Mucosa of gallbladder (tissue), 1 donor: ENCODE measurements at places on chromosomes 6 and 20.
A peak's percentile ranks its signal among the peaks of the same experiment; 100 is the strongest.

DNA sequence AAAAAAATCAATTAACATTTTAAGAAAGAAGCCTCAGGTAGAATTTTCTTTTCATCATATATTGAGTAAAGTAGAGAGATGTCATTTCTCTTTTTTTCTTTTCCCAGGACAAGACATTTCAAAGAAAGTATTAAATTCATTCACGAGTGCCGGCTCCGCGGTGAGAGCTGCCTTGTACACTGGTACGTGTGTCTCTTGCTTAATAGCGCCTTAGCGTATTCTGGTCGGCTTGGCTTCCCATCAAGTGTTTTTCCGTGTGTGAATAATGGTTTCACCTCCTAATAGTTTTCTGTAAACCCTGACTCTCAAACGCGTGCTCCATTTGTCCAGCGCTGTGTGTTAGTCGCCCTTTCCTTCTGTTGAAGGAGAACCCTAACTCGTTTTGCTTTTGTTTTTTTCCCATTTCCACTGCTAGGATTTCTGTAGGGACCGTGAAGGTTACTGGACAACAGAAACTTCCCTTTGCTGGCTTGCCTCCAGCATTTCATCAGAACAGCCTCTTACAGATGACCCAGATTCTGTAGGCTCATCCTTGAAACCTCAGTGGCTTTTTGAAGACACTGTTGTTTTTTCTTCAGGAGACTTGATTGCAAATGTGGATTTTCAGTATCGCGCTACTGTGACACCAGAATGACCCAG, 45.7 kb upstream of the IRF4 start:
- no peak for DNase-seq

DNA sequence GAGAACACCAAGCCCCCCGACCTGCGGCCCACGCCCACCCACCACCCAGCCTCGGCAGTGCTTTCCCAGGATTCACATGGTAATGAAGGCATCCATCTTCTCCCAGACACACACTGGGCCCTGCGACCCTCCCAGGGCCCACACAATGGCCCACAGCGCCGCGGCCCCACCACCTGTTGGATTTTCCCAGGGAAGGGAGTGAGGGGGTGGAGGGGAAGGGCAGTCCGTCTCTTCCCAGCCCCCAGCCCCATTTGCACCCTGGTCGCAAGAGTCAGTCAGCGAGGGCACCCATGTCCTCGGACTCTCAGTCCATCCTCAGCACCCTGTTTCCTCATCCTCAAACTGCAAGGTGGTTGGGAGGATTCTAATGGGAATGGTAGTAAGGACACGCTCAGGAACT, 23.7 kb upstream of the ID1 start:
- no peak for DNase-seq

DNA sequence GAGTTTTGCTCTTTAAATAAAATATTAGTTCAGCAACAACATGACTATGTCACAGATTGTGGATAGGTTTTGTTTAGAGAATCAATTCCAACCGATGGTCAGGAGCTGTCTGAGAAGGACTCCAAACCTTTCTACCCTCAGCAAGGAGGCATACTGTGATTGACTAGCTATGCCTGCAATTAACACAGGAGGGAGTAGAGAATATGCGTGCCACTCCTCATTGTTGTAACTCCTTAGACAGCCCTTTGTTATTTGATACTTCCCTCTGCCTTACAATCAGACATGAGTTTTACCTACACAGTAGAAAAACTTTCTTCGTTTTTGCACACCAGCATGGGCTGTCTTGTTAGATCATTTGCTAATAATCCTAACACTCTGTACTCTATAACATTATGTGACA, 796.5 kb downstream of the PRIM2 start:
- DNase-seq, result no peak

DNA sequence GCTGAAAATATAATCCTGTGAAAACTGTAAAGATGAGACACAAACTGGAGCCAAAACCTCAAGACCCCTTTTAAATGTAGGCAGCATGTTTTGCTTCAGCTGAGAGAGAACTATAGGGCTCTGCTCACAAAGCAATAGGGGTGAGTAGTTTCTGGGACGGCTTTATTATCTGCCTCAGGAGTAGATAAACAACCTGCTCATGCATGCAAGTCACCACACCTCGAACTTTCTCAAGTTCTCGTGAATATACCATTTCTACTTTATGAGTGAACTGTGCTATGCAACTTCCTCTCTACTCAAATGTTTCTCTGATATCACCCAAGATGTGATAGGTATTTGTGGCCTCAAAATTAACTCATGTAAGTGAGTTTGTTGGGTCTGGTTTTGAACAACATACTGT, 7.5 kb upstream of the OOEP start:
- no peak for DNase-seq

- DNase-seq, result no peak
Measured at GRCh38 chr6:33699739-33700138, 11.8 kb downstream of the UQCC2 start.

GRCh38 chr20:24747881-24748595, 201.0 kb upstream of the CST7 start:
- no peak for DNase-seq

- no peak for DNase-seq
Measured at GRCh38 chr20:39600156-39600555, 638.0 kb downstream of the DHX35 start.

DNA sequence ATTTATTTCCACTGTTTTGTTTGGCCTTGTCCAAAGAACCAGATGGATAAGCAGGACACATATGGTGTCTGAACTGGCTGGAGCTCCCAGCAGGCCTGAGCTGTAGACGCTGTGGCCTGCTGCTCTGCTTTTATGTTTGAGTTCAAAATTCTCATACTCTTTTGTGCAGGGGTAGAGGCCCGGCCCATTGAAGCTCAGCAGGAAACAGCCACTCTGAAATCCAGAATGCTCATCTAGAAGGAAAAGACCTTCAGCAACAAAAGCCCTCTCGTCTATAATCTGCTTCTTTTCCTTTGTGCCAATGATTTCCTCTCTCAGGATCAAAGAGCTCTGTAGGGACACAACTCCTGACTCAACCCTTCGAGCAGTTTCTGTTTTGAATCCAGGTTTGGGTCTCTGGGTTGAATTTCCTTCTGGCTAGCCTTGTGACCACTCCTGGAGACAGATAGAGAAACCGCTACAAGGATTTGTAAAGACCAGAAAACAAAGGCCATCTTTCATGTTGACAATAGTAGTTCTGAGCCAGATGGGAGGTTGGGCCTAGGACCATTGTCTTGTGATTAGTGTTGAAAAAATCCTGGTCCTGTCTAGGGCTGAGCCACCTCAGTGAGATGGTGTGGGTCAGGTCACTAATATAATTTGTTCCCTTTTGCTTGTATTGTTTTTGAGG, 446.7 kb downstream of the BCKDHB start:
- DNase-seq, result no peak

- DNase-seq, result no peak
Measured at GRCh38 chr20:54407459-54407858, 67.9 kb upstream of the DOK5 start.

DNA sequence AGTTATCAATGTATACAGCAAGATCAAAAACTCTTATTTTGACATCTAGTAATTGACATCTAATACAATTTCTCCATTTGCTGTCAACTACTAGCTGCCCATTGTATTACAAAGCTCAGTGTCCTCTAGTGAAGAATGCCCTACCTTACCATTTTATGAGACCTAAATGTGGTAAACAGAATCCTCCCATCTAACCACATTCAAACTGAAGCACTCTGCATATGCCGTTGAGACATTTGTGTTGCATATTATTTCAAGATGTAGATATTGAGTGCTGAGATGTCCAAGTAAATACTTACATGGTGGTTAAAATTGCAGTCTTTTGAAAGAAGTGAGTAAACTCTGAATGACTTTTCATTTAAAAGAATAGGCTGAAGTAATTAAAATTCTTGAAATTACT, 597 bp upstream of the GLYATL3 start:
- no peak for DNase-seq

GRCh38 chr6:91447081-91447480, 860.2 kb upstream of the MAP3K7 start:
- DNase-seq, result no peak

- DNase-seq, result no peak
Measured at GRCh38 chr20:59364611-59365010, 64.2 kb downstream of the EDN3 start.

GRCh38 chr20:17228624-17229061, 1.8 kb downstream of the PCSK2 start:
- DNase-seq, result no peak

DNA sequence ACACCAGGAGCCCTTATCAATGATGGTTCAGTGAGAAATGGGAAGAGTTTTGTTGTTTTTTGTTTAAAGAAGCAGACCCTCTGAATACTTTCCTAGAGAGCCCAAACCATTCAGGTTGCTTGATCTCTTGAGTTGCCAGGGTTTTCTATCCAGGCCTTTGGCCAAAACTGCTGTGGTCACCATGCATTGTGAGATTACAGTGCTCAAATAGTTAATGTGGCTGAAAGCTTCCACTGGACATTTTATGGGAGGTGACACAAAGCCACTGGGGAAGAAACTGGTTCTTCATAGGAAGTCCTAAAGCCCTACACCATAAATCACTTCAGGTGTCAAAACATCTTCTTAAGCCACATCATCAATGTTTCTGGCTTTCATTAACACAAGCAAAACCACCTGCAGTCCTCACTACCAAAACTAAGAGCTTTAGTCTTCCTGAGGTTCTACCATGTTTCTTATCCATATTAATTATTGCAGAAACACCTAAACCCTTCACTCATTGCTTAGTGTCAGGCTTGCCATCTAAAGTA, 101.6 kb downstream of the IBTK start:
- no peak for DNase-seq

DNA sequence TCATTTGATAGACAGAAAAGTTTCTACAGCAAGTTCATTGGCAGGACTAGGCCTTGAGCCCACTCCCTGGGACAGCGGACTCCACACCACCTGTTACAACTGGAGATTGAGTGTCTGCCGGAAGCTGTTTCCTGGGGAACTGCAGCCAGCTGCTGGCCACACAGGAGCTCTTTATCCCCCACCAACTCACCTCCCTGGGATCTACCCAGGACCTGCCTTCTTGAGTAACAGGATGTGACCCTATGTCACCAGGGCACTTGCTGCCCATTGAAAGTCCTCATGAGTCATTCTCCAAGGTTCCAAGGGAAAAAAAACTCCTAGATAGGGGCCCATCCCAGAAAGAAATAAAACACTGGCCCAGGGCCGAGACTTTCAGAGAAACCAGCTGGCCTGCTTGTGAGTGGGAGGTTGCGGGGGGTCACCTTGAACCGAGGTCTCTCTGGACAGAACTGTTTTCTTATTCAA, 37.4 kb upstream of the SLC9A8 start:
- DNase-seq, result peak; percentile 70

DNA sequence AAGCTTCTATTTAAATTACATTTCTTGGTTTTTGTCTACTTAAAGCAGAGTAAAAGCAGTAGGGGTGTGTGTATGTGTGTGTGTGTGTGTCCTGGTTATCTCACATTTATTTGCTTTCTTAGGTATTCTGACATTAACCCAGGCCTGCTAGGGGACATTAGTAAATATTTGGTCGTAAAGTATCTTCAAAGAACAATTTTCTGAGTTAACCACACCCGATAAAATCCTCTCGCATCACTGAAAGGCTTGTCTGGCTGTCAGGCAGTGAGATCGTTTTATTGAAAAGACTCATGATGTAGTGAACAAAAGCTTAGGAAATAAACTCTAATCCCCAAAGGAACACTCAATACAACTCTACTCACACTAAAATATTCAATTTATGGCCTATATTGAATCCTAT, 77.9 kb downstream of the ZNF217 start:
- no peak for DNase-seq
